Retinal pigment epithelial cell (primary cell): ENCODE measurements at places on chromosomes 7 and 10.

DNA sequence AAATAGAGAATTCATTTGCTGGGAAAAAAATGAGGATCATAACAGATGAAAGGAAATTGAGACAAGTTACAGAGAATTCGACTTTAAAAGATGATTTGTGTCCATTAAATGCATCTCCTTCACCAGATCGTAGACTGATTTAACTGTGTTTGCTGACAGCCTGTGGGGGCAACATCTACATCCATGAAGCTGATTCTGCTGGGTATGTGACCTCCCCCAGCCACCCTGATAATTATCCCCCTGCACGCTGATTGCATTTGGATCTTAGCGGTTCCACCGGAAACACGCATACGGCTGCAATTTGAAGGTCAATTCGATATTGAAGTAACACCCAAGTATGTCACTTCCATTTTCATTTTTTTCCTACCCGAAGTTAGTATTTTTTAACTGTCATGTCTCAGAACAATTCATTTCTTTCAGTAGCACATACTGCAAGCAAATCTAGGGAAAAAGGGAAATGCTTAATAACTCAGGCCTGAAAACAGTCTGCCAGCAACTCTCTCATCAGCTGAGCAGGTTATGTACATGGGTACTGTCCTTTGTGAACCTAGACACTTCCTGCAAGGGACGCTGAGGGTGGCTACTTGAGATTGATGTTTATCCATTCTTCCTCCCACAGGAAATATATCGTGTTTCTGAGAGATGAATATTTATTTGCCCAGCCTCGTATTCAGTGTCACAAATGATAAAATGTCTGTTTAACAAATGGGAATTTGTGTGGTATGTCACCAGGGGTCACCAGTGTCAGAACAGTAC, 134.9 kb downstream of the ZNF22 start:
- DNase-seq: no peak

DNA sequence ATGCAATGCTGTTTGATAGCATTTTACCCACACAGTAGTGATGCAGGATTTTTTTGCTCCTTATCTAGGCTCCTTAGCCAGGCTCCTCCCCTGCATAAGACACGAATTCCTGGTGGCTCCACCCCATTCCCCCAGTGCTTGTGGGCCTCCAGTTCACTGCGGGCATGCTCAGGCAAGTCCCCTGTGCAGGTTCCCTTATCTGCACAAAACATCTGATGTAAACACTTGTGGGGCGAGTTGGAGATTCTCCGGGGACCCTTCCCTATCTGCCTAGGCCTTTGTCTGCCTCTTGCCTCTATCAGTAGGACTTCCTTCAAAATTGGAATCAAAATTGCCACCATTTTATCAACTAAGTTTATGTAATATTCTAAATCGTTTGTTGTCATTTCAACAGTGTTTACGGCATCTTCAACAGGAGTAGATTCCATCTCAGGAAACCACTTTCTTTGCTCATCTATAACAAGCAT, 5.4 kb upstream of the STK17A start:
- DNase-seq: no peak

DNA sequence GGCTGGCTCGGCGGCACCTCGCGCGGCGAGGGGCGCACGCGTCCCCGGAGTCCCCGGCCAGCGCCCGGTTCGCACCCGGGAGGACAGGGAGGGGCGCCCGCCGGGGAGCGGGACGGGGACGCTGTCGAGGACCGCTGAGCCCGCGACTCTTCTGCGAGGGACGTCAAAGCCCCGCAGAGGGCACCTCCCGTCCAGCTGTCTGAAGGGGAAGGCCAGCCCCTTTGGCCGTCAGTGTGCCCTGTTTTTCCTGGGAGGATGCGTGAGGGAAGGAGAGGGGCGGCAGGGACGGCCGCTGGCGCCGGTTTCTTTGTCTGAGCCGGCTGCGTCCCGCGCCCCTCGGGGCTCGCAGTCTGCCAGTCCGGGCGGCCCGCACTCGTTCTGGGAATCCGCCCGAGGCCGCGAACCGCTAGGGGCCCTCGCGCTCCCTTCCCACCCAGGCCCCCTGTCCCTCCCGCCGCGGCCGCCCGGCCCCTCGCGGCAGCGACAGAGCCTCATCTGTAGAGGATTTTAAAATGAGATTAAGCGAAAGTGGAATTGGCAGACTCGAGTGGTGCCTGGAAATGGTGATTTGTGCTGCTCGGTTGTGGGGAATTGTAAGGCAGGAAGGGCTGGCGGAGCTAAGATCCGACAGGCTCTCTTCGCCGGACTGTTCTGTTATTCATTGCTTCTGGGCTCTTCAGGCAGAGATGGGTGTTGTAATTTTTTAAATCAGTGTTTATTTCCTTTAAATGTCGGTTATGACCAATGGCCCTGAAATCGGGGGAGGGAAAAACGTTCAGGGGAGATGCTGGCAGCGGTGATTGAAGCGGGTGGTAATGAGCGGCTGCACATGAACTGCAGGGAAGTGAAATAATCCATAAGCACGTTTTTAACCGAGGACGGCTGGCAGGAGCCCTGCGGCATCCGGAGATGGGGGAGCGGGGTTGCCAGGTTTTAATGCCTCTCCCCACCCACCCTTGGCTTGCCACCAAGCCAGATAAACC, 618 bp upstream of the RELN start:
- DNase-seq: peak; percentile 18

DNA sequence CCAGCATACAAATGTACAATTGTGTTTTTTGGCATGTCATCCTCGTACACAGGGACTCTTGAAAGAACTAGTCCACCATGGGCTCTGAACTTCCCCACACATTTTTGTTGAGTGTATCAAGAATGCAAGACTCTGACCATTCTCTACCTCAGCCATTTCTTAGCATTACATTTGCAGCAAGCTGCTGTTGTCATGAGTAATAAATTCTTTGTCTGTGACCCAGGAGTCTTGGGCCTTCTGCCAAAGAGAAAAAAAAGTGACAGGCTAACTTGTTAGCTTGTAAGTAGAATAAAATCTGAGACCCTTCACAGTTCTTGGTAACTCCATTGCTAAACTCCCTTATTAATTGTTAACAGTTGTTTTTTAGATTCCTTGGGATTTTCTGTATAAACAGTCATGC, 542.3 kb upstream of the MBL2 start:
- peak; percentile 93 for DNase-seq

GRCh38 chr7:112381311-112382091, 68.8 kb upstream of the IFRD1 start:
- no peak for DNase-seq

- no peak for DNase-seq
Measured at GRCh38 chr7:51253157-51253556, 63.5 kb downstream of the COBL start.

DNA sequence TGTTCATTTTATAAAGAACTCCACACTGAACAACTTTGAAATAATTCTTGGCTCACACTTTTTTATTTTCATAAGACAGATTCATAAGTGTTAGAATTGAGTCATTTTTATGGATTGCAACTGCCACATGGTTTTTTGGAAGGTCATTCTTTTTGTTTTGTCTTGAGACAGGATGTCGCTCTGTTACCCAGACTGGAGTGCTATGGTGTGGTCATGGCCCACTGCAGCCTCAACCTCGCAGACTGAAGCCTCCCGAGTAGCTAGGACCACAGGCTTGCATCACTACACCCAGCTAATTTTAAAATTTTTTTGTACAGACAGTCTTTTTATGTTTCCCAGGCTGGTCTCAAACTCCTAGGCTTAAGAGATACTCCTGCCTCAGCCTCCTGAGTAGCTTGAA, 20.3 kb downstream of the BMS1 start:
- DNase-seq: no peak

DNA sequence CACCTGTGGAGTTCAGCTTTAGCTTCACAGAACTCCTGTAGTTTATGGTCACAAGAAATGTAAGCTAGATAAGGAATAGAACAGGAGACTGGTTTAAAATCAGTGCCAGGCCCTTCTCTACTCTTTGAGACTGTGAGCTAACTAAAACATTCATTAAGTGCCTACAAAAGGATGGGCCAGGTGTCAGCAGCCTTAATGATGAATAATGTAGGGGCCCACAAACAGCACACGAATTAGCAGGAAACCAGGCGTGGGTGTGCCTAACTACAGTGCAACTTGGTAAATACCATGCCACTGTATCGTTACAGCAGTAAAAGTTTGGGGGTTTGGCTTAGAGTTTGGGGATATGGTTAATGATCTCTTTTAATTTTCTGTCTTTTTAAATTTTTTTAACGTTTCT, 6.1 kb upstream of the ABLIM1 start:
- DNase-seq: no peak

- DNase-seq: no peak
Measured at GRCh38 chr7:26434974-26435373, 143.3 kb downstream of the SNX10 start.

DNA sequence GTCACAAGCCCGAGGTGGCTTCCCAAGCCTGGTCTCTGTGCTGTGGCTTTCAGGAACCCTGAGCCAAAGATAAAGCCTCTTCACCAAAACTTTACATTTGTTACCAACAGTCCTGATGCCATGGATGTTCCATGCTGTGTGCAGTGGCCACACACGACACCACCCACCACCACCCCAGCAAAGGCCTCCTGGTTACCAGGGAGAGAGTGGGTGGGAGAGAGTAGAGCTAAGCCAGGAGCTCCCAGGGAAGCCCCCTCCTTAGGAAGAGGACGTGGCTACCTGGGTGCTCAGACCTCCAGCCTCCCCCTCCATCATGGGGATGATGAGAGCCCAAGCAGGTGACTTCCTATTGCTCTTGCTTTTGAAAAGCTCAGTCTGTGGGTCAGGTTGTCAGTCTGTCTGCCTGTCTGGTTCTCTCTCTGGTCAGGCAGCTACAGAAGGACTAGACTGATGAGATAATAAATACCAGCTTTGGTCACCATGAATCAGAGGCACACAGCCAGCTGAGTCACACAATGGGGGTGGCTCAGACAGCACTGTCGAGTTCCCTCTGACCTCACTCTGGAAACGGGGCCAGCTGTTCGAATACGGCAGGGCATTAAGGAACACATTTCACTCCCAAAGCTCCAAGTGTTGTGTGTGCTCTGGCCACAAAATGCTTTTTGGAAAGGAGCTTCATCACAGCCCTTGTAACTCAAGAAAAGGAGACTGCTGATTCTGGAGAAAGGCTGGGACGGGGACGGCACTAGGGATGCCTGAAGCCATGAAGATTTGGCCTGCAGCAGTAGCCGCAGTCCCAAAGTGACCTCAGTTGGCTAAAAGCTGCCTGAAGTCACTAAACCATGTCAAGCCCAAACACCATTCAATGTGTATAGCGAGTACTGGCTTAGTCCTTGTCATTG, 166.0 kb downstream of the FANK1 start:
- peak; percentile 96 for DNase-seq

DNA sequence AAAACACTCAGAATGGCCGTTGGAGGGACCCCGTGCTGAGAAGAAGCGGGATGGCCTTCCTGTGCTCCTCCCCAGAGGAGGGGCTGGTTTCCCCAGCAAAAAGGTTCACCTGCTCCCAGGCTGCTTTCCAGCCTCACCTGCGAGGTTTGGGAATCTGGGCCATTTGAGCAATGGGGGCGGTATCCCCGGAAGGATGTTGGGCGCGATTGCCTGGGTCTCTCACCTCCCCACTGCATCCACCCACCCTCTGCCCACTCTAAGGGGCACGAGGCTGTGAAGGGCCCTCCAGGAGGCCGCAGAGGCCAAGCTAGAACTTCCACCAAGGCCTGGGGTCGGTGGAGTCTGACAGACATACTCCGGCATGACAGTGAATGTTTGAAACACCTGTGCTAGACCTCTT, 147.6 kb downstream of the PAXIP1 start:
- no peak for DNase-seq

DNA sequence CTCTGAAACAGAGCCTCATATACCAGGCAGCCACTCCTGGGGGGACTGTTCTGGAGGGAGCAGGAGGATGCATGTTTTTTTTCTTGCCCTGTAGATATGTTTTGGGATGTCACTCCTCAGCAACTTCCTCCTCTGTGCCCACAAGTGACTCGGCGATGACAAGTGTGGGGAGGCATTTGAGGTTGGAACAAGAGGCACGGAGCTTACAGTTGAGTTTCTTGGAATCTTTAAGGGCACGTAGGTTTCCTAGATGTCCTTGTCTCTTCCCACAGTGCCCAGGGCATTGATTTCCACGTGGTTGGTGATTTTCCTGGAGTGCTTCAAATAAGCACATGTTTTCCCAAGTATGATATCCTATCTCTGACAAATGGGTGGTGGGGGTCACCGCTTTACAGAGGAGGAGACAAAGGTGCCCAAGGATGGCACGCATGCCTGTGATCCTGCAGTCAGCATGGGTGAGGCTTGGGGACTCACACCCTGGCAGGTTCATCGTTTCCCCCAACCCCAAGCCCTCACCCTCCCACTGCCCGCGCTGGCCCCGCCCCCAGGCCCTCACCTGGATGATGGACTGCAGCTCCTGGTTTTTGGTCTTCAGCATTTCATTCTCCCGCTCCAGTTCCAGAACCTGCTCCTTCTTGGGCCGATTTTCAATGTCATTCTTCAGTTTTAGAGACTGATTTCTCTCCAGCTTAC, 95.2 kb upstream of the GNA12 start:
- DNase-seq: no peak

DNA sequence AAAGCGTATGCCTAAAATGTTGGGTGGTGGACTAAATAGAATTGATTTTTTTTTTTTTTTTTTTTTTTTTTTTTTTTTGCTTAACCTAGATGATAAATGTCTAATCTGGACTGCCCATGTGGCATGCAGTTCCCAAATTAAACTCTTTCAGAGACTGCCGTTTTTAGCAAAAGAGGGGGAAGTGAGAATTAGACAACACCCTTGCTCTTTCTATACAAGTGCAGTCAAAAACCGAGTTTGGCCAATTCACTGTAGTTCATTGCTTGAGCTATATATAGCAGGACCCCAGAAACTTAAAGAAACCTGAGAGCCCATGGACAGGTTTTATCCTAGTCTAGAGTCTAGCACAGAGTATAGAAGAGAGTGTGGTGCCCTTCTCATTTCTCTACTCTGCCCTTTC, 141.9 kb downstream of the GRM3 start:
- no peak for DNase-seq

DNA sequence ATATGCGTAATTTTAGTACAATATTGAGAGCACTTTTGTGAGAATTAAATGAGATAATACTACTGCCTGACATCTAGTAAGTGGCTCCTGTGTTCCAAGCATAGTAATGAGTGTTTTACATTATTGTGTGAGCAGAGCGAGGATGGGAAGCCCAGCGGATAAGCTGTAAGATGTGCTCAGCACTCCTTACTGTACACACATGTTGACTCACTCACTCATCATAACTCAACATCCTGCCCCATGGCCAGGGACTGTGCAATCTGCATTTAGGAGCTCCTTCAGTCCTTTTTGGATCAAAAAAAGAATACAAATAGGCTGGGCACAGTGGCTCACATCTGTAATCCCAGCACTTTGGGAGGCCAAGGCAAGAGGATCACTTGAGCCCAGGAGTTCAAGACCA, 72.9 kb upstream of the NEBL start:
- no peak for DNase-seq

- no peak for DNase-seq
Measured at GRCh38 chr7:68862736-68863135, 735.5 kb upstream of the AUTS2 start.

- no peak for DNase-seq
Measured at GRCh38 chr7:27946351-27946750, 206.4 kb downstream of the TAX1BP1 start.

GRCh38 chr7:155310425-155311114, 12.9 kb downstream of the INSIG1 start:
- DNase-seq: no peak

- DNase-seq: no peak
Measured at GRCh38 chr10:90977162-90977854, 56.4 kb upstream of the ANKRD1 start.

GRCh38 chr7:158274404-158274811, 313.2 kb downstream of the PTPRN2 start:
- no peak for DNase-seq
